ENCODE measurements at places on chromosomes 11 and 22. TPM values are rescaled to one million over a fixed set of nuclear protein-coding genes. Genes with fewer than 3 reads are reported as not detected.

DNA sequence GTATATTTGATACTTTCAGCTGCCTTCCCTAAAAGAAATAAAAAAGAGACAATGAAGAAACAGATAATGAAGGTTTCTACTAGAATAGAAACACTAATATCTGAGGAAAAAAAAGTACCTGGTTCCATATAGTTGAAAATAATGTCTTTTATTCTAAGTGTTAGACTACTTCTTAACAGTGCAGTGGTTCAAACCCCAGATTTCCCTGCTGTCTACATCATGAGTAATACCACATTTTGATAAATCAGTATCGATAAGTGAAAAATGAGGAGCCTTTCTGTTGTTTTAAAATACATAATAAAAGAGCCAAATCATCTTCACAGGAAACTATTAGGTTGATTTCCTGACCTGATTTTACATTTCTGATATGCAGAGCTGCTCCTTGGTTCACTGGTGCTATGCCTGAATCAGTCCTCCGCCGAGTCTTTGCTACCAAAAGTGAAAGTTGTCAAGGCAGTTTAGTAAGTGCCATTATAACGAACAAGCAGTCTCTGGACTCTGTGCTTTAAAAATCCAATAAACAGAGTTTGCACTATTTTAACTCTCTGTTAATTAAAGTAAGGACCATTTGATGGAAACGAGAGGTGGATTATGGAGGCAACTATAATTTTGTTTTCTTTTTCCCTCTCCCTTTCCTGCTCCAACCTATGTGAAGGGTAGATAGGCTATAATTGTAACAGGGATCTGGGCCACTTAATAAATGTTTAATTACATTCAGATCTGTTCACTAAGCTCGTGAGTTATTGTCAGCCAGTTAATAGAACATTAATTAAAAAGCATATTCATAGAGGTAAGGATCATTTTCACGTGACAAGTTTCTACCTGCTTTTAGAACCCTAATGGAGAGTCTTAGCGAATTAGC lies 724.5 kb upstream of the RAG2 start:
- no peaks in the 10 kb centered on the region for H3K4me1 ChIP-seq
- DNase-seq: no peak
- H3K27ac ChIP-seq: no peak overlapping the region
- H3K27me3 ChIP-seq: no peaks in the 10 kb centered on the region
- no peaks in the 10 kb centered on the region for H3K36me3 ChIP-seq
- H3K4me3 ChIP-seq: no peak overlapping the region

Gene OR5P2
- total RNA-seq: not detected

DNA sequence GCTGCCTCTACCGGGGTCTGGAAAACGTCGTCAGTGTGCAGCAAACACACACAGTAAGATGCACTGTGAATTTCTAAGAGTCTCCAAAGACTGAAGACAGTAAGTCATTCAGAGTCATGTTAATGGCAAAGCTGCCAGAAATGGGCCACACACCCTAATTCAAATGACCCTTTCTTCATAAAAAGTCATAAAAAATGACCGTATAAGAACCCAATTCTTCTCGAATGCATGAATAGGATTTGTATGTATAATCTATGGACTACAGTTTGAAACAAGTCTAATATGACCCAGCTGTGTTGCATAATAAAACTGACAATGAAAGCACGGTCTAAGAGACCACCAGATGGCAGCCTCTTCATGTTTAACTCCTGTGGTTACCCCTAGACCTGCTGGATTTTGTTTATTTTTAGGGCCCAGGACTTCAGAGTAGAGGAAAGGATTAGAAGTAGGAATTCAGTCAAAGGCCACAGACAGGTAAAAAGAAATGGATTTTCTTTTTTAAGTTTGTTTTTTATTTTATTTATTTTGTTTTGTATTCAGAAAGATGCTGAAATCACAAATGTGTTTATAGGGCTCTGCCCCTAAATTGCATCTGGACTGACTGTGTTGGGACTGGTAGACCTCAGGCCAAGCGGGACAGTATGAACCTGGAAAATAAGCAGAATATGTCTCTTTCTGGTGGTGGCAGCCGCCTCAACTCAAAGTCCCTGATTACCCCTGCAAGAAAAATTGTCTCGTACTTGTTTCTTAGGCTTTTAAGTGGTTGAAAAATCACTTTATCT lies 32.1 kb upstream of the SLC5A12 start:
- no peaks in the 10 kb centered on the region for H3K27me3 ChIP-seq
- H3K4me1 ChIP-seq: no peaks in the 10 kb centered on the region
- H3K27ac ChIP-seq: no peak overlapping the region

DNA sequence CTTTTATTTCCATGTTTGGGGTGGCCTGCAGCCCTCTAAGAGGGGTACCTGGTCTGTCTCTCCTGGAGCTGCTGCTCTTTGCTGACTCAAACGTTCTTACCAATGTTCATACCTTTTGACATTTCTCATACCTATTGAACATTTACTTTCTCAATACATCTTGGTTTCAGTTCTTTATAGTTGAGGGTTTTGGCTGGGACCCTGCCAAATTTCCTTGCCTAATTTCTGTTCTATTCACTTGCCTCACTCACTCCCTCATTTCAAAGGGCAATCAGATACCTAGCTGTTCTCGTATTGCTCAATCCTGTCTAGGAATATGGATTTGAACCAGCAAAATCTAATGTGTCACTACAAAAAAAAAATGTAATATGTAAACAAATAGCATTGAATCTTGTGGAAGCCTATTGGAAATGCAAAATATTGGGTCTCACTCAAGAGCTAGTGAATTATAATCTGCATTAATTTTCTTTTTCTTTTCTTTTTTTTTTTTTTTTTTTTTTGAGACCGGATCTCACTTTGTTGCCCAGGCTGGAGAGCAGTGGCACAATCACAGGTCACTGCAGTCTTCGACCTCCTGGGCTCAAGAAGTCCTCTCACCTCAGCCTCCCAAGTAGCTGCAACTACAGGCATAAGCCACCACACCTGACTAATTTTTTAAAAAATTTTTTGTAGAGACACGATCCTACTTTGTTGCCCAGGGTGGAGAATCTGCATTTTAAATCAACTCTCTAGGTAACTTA lies 7.5 kb downstream of the OR6M1 start:
- no peak overlapping the region for H3K4me3 ChIP-seq
- H3K36me3 ChIP-seq: no peaks in the 10 kb centered on the region
- no peaks in the 10 kb centered on the region for H3K27me3 ChIP-seq
- H3K4me1 ChIP-seq: no peaks in the 10 kb centered on the region
- DNase-seq: no peak
- H3K27ac ChIP-seq: no peak overlapping the region

DNA sequence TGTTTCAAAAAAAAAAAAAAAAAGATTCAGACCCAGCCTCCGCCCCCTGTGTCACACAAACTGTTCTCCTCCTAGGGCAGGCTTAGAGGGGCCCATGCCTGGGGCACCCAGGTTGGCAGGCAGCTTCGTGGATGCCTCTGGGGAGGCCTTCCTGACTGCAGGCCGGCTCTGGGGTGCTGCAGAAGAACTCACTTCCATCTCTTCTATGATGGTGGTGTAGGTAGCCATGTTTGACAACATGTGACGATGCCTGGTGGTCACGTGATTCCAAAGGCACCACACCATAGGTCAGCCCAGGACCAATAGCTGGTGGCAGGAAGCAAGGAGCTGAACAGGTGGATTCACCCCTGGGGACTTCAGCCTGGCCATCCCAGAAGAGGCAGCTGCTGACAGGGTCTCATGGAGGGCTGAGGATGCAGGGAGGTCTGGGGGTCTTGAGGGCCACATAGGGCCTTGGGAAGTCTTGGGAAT lies 24.1 kb upstream of the CELSR1 start:
- no peaks in the 10 kb centered on the region for H3K36me3 ChIP-seq
- no peaks in the 10 kb centered on the region for H3K27me3 ChIP-seq
- H3K27ac ChIP-seq: no peak overlapping the region
- H3K4me1 ChIP-seq: no peaks in the 10 kb centered on the region
- DNase-seq: no peak
- H3K4me3 ChIP-seq: no peak overlapping the region

Gene MMP7
- not detected for total RNA-seq

DNA sequence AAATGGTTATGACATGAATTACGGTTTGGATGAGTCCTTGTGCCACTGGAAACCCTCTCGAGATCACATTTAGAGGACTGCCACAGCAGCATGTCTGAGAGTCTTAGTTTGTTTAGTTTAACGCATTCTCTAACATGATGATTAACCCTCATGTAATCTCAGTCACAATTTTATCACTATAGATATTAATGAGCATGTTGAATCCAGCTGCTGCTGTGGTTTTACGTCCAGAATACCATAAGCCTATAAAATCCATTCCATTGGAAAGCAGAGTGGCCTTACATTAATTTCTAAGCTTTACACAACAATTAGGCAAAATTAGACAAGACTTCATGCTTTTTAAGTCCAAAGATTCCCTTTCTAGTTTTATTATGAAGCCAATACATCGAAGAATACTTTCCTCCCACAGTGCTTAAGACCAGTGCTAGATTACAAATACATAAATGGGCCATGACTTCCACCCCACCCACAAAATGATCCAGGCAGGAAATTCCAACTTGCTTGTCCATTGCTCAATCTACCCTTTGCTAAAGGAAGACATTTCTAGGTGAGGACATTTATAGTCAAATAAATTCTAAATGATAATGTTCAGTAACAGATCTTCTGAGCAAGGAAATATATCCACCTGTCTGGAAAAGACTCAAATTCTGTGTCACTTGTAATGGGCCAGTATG lies 3.5 kb upstream of the ELMOD1 start:
- H3K4me1 ChIP-seq: peaks cover 8% of the 10 kb centered on the region
- no peak overlapping the region for H3K4me3 ChIP-seq
- H3K27me3 ChIP-seq: peaks cover 11% of the 10 kb centered on the region
- H3K36me3 ChIP-seq: no peaks in the 10 kb centered on the region

- DNase-seq: no peak
- H3K27me3 ChIP-seq: no peaks in the 10 kb centered on the region
- peaks cover 3% of the 10 kb centered on the region for H3K4me1 ChIP-seq
- no peaks in the 10 kb centered on the region for H3K36me3 ChIP-seq
Measured at GRCh38 chr11:64366751-64367150, 7.8 kb downstream of the RPS6KA4 start.

Gene VWCE
- total RNA-seq: 12.3 TPM

DNA sequence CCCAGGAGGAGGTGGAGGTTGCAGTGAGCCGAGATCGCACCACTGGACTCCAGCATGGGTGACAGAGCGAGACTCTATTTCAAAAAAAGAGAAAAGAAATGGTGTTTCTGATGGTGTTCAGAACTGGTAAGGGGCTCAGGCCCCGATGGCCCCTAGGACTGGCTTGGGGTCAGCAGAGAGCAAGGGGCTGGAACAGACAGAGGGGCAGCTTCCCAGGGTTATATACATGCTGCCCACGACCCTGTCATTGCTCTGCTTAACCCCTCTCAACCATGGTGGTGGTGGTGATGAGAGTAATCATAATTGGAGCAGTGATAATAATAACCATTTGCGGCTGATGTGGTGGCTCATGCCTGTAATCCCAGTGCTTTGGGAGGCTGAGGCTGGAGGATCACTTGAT lies 79.4 kb downstream of the CEP164 start:
- H3K27me3 ChIP-seq: no peaks in the 10 kb centered on the region
- H3K4me1 ChIP-seq: peaks cover 4% of the 10 kb centered on the region
- no peaks in the 10 kb centered on the region for H3K36me3 ChIP-seq
- H3K4me3 ChIP-seq: no peak overlapping the region
- H3K27ac ChIP-seq: no peak overlapping the region

Gene PRR33
- not detected for total RNA-seq
